Right kidney (tissue), 9 donors: ENCODE measurements at places on chromosomes 4 and X.

DNA sequence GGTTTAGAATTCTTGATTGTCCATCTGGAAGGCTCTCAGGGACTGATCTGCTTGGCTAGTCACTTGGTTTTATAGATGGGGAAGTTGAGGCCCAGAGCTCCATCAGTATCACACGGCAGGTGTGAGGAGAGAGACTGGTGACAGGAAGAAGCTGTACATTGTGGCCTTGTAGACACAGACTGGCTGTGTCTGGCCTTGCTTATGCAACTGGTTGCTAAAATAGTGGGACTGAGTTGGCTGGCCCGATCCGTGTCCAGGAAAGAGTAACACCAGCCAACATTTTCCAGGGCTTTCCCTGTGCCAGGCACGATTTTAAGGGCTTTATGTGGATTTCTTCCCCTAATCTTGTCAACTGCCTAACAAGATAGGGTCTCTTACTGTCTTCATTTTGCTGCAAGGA is 2.8 kb downstream of the TBC1D14 start:
- DNase-seq = no peak

- no peak for DNase-seq
These were observed 216.4 kb upstream of the RASGEF1B start for GRCh38 chr4:81688085-81688484.

- no peak for DNase-seq
These were observed 37.1 kb downstream of the TMEM150C start for GRCh38 chr4:82524570-82525152.

DNA sequence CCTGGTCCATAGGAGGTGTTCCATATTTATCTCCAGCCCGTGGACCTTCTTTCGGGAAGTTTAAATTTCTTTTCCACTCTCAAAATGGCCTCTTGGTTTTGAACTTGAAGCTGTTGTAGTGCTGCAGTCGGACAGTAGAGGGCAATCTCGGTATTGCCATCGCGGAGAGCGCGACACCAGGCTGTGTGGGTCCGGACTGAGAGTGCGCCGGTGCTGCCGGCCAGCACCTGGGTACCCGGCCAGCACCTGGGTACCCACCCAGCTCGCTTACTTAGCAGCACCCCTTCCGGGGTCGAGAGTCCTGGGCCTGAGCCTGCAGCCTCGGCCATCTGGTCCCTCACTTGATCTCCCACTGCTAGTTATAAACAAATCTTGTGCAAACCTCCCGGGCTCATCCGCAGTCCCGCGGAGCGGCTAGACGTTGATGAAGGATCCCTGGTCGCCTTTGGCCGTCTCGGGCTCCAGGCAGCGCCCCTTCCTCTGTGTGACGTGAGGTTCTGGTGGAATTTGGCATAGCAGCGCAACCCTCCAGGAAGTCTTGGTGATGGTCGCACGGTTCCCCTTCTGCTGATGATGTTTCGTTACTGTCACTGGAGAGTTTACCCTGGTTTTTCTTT is 18.0 kb downstream of the FAM9A start:
- peak; percentile 4 for DNase-seq

GRCh38 chr4:136471051-136471450 is 1061.2 kb downstream of the PCDH18 start:
- no peak for DNase-seq

- DNase-seq = no peak
These were observed 32.6 kb downstream of the DOCK11 start for GRCh38 chrX:118528071-118528737.

- DNase-seq = no peak
These were observed 73.3 kb downstream of the SOX3 start for GRCh38 chrX:140431521-140431920.

DNA sequence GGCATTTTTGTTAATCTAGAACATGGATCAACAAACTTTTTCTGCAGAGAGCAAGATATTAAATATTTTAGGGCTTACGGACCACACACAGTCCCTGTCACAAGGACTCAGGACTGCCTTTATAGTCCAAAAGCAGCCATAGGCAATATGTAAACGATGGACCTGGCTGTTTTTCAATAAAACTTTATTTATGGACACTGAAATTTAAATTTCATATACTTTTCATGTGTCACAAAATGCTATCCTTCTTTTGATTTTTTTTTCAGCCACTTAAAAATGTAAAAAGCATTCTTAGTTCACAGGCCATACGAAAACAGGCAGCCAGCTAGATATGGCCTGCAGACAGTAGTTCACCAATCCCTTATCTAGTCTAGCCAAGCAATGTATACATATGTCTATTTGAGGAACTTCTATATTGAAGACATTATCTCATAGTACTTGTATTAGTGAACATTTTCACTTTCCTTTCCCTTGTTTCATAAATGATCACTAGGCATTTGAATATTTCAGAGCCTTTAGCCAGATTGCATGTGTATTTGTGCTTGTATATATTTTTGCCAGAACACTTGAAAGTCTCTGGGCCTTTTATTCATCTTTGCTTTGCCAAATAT is 350.9 kb downstream of the RPA4 start:
- no peak for DNase-seq

DNA sequence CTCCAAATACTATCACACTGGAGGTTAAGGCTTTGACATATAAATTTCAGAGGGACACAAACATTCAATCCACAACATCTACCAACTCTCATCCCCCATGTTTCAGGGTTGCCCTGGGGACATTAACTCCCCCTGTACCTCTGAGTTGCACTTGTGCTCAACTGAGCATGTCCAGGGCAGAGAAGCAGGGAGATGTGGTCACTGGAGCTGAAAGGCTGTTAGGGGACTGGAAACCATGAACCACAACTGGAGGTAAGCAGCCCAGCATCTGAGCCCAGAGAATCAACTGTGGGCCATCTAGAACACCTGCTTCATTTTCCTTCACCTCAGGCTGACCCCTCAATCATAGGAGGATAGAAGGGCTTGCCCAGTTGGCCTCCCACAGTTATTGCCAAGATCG is 641.1 kb downstream of the MID1IP1 start:
- DNase-seq = no peak

- DNase-seq = no peak
These were observed 5.5 kb downstream of the SEPSECS start for GRCh38 chr4:25154594-25155265.

DNA sequence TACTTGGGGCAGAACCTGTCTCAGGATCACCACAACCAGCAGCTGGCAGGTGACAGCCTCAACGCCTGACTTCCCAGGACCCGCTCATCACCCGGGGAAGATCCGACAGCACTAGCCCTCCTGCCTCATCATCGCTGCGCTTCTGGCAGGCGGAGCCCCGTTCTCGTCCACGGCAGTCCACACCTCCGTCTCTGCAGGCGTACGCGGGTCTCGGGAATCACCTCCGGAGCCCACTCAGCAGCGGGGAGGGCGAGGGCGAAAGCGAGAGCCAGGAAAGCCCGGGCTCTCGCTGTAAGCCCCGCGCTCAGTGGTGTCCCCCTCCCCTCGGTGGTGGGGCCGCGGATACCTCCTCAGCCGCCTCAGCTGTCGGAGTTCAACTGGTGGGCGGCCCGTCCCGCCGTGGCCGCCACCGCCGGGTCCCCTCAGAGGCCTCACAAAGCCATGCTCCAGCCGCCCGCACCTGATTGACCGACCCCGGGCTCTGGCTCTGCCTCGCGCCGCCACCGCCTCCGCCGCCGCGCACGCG is 518 bp upstream of the CNKSR2 start:
- DNase-seq = peak; percentile 61

DNA sequence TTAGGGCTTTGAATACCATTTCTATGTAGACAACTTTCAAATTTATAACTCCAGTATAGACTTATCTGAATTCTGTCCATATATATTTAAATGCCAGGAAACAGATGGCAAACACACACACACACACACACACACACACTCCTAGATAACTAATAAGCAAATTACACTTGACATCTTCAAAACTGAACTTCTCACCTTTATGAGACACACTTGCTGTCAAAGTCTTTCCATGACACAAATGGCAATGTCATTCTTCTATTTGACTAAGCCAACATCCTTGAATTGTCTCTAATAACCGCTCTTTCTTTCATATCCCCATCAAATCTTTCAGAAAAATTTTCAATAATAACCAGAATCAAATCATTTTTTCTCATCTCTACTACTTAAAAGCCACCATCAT is 402.4 kb downstream of the PCDH18 start:
- no peak for DNase-seq

DNA sequence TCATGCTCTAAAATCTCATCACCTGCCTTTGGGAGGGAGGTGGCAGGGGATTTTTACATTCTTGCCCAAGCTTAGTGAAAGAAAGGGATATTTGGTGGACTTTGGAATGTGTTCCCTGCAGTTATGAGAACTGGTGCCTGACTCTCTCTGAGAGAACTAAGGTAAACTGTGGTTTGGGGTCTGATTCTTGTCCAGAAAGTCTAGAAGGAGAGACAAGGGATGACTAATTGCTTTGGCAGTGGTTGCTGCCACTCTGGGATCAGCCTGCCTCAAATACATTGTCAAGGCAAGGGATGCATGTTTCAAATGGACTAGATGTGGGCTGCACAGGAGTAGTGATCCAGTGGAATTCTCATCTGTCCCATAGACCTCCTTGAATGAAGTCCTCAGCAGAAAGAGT is 115.2 kb downstream of the DDIT4L start:
- DNase-seq = no peak

DNA sequence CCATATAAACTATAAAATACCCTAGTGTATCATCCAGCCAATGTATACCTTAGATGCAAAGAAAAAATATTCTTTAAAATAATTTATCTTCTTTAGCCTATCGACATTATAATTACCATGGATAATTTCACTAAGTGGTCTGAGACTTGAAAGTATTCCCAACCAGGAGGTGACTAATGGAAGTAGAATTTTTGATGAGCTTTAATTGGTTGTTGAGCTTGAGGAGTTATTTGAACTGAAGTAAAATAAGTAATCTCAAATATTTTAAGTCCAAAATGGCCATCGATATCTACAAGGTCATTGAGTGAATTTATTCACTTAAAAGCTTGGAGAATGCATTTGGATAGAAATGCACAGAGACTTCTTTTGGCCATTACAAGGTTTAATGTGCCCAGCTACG is 436.2 kb downstream of the TLL1 start:
- no peak for DNase-seq

DNA sequence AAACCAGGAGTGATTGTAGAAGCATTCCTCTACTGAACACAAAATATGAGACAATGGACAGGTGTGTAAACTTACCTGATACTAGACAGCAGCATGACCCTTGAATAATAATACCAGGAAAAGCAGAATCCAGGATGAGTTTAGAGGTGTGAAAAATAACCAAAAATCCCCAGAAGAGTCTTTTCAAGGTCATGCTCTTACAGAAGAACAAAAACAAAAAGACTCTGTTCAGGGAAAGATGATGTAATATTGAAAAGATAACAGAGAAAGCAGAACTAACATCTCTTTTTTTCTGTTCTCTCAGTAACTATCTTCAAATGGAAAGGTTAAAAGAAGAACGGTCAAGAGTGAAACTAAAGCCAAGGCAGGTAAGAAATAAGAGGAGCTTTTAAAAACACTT is 14.0 kb upstream of the ARHGAP10 start:
- DNase-seq = no peak

- no peak for DNase-seq
These were observed 204.8 kb downstream of the PDGFC start for GRCh38 chr4:156766846-156767245.
